ENCODE measurements at places on chromosomes 3 and 15.

GRCh38 chr15:49152552-49153312 lies 2.7 kb downstream of the COPS2 start:
- DNase-seq: no peak

DNA sequence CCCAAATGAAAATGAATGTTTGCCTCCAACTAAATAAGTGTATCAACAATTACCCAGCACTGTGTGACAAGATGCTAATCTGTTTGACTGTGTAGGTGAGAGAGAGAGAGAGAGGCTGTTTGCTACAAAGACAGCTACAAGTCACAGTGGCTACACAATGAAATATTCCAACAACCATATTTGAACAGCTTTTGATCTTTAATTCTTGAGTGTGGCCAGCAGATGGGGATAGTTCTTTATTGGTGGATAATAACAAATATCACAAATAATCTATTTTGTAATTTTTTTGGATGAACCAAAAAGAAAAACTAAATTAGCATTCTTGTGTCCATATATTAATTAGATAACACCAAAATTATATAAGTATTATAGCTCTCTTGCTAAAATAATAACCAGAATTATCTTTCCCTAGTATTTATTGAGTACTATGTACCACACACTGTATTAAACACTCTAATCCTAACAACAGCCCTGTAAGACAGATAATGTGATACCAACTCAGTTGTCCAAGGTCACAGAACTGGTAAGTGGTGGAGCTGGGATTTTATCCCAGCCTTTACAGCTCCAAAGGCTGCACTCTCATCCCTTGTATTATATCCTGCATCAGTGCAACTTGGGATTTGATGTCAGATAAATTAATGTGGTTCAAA lies 61.9 kb upstream of the C3orf80 start:
- DNase-seq: no peak

DNA sequence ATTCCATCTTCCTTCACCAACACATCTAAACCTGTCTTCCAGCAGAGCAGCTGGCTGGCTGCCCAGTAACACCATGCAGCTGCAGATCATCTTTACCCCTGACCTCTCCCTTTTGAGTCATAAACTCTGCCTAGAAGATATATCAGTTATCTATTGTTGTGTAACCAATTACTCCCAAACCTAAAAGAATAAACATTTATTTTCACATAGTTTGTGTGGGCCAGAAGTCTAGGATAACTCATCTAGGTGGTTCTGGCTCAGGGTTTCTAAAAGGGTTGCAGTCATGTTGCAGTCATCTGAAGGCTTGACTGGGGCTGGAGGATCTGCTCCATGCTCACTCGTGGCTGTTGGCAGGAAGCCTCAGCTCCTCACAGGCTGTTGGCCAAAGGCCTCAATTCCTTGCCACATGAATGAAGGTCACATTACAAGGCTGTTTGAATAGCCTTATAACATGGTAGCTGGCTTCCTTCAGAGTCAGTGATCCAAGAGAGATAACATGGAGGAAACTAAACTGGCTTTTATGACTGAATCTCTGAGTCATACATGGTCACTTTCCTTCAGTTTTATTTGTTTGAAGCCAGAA lies 92.8 kb downstream of the GOLIM4 start:
- DNase-seq: no peak

DNA sequence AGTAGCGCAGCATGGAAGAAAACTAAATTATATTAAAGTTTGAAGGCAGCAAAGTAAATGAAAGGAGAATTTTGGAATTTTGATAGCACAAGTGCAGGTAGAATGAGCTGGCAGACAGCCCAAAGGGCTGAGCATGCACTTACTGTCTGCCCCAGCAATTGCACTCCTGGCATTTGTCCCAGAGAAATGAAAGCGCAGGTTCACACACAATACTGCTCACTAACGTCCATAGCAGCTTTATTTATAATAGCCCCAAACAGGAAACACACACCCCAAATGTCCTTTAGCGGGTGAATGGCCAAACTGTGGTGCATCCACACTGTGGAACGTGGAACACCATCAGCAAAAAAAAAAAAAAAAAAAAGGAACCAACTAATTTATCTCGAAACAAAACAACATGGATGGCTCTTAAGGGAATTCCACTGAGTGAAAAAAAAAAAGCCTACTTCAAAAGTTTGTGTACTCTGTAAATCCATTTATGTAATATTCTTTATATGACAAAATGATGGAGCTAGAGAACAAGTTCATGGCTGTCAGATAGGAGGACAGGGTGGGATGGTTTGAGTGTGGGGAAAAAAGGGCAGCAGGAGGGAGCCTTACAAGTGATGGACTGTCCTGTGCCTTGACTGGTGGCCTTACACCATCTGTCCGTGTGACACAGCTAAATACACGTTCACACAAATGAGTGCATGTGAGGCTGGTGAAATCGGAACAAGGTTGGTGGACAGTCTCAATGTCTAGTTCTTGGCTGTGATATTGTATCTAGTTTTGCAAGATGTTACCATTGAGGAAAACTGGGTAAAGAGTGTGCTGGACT lies 6.0 kb upstream of the TM2D3 start:
- no peak for DNase-seq

DNA sequence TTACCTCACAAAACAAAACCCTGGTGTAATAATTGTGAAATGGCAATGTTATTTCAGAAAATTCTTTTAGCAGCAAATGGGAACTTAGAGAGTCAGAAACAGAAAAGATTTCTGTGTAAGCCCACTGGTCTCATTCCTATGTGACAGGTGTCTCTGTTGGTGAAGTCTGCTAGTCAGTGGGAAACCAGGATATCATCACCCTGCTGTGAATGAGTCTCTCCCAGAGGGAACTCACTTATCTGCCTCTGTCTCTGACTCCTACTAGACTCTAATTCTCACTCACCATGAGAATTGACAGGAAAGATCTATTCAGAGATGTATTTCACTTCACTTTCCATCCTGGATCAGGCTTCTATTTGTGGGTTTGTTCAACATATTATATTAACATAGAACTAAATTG lies 266.0 kb downstream of the EPHA3 start:
- DNase-seq: no peak

DNA sequence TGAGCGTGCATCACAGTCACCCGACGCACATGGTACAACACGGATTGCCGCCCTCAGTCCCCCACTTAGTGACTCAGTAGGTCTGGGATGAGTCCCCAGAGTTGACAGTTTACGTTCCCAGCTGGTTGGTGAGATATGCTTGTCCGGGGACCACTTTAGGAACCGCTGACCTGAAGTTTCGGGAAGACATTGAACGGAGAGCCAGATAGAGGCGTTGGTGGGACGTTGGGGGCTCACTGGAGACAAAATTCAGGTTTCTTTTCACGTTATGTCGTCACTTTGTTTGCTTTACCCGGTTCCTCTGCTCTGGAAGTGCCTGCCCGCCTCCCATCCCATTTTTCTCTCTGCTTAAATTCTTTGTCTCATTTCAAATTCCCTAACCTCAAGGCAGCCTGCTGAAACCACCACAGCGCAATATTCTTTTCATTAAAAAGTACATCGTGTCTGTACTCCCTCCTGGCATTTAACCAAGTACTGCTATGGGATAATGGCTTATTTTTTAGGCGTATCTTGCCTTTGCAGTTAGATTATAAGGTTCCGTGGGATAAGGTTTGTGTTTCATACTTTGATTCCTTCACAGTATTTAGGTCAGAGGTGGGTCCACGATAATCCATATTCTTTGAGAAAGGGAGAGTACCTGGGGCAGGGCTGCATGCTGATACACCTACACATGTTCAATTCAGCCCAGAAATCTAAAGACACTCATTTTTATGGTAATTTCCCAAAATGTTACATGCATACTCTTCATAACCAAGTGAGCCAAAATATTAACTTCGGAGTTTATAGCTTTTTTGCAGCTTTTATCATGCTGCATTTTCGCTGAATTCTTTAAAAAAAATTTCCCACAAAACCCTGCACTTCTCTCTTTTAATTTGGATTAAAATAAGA lies 921 bp downstream of the LMLN start:
- DNase-seq: no peak

DNA sequence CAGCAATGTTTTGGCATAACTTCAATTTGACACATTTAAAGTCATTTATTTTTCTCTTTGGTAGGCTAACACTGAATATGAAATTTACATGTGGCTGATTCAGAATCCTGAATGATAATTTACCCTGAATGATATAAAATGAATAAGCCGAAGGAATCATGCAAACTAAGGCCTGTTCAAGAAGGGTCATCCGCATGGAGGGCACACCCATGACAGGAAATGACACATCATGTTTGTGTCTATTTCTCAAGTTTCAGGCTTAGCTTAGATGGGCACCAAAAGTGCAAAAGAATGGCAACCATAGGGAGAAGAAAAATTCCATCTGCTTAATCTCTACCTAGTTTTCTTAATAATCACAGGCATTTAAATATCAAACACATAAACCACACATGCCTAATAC lies 141.5 kb downstream of the DUT start:
- DNase-seq: no peak

DNA sequence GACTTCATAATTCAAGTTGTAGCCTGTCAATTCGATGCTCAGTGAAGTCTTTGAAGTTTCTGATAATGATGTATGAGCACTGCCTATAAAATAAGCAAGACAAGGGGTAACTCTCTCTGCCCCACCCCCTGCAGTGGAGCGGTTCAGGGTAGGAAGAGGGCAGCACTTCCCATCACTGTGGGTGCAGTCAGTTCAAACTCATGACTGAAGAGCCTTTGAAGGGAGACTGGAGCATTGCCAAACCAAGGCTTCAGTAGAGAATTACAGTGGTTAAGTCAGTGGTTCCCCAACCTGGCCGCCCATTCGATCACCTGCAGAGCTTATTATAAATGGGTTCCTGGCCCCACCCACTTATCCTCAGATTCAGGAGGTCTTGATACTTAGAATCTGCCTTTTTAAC lies 190.6 kb downstream of the SHQ1 start:
- DNase-seq: no peak

Measured in aorta (tissue), 5 donors.